Body of pancreas (tissue), 4 donors: ENCODE measurements at places on chromosomes 3 and 15. TPM values are rescaled to one million over a fixed set of nuclear protein-coding genes. Genes with fewer than 3 reads are reported as not detected.

PRSS50 gene
- total RNA-seq = 2.6 TPM

DNA sequence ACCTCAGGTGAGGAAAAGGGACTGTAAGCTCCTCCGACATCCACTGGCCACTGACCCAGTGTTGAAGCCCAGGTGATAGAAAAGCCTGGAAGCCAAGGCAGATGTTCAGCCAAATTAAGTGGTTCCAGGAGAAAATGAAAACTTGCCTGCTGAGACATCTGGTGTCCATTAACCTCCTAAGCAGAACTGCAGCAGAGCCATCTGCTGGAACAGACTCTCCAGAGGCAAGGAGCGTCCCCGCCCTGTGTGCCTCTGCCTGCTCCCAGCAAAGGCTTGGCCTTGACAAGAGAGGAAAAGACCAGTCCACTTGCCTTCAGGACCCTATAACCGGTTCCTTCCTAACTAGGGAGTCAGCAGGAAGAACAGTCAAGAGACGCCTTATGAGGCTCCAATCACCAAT is 48.2 kb downstream of the SRGAP3 start:
- H3K4me3 ChIP-seq = no peak overlapping the region
- no peak for DNase-seq
- H3K36me3 ChIP-seq = no peaks in the 10 kb centered on the region
- H3K27ac ChIP-seq = no peak overlapping the region
- H3K4me1 ChIP-seq = no peaks in the 10 kb centered on the region

DNA sequence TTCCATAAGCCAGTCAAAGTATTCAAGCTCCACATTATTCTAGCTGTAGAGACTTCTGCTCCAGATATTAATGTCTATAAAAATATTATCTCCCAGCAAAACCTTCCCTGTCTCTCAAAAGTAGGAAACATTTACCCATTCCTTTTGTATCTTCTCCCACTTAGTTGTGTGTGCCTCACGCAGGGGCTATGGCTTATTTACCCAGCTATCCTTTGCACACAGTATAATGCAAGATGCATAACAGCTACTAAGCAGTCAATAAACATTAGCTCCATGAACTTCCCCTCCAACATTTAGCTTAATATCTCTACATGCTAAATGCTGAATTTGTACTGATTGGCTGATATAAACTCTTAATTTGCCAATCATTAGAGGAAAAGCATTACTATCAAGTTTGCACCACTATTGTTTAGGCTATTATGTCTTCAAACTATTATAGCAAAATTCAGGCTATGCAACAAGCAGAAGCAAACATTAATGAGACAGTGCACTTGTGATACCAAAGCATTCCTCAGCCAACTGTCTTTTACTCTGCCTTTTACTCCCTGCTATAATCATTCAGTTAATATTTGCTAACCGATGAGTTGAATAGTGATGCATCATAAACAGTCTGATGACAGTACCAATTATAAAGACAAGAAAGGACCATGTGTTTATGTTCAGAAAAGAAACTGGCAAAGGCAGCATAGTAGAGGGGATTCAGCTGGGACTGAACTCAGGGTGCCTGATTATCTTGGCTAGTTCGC is 81.2 kb downstream of the PLCH1 start:
- H3K27ac ChIP-seq = no peak overlapping the region
- no peaks in the 10 kb centered on the region for H3K36me3 ChIP-seq
- DNase-seq = no peak
- H3K27me3 ChIP-seq = no peaks in the 10 kb centered on the region
- H3K4me3 ChIP-seq = no peak overlapping the region

ALG1L2 gene
- total RNA-seq = not detected

GRCh38 chr15:101237251-101237650 is 14.6 kb downstream of the CHSY1 start:
- DNase-seq = peak; percentile 44
- no peak overlapping the region for H3K4me3 ChIP-seq
- H3K27ac ChIP-seq = no peak overlapping the region
- H3K27me3 ChIP-seq = no peaks in the 10 kb centered on the region
- peaks cover 6% of the 10 kb centered on the region for H3K4me1 ChIP-seq

DNA sequence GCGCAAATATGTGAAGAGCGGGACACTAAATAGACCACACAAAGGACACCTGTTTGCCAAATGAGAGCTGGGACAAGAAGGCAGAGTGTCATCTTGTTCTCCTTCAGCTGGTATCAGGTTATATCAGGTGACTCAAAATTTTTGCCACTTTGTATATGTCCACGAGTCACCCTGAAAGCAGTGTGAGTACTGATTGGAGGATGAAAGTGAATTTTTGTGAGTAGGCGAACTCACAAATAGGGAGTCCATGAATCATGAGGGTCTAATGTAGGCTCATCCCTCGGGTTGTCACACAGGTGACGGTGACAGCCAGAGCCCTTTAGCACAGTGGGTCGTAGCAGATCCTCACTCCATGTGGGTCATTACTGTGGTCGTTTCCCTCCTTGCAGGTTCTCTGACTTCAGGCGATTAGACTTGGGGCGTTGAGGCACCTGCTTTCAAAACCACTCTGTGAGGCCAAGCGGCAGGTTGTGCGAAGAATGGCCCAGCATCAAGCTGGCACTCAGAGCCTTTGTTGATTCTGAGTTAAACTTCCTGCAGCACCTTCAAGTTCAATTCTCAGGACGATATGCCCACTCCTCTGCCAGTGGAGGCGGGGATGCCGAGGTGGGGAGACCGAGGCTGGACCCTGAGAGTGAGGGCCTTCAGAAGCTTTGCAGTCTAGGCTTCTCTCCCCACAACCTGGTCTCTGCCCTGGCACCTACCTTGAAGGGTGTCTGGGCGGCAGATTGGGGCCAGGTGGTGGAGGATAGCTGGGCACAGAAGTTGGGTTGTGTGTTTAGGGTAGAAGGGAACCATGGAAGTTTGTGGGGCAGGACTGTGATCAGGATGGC is 173.8 kb downstream of the SMAD6 start:
- no peak overlapping the region for H3K27ac ChIP-seq
- H3K4me3 ChIP-seq = no peak overlapping the region
- no peaks in the 10 kb centered on the region for H3K27me3 ChIP-seq
- no peaks in the 10 kb centered on the region for H3K36me3 ChIP-seq
- peaks cover 4% of the 10 kb centered on the region for H3K4me1 ChIP-seq
- DNase-seq = no peak

DNA sequence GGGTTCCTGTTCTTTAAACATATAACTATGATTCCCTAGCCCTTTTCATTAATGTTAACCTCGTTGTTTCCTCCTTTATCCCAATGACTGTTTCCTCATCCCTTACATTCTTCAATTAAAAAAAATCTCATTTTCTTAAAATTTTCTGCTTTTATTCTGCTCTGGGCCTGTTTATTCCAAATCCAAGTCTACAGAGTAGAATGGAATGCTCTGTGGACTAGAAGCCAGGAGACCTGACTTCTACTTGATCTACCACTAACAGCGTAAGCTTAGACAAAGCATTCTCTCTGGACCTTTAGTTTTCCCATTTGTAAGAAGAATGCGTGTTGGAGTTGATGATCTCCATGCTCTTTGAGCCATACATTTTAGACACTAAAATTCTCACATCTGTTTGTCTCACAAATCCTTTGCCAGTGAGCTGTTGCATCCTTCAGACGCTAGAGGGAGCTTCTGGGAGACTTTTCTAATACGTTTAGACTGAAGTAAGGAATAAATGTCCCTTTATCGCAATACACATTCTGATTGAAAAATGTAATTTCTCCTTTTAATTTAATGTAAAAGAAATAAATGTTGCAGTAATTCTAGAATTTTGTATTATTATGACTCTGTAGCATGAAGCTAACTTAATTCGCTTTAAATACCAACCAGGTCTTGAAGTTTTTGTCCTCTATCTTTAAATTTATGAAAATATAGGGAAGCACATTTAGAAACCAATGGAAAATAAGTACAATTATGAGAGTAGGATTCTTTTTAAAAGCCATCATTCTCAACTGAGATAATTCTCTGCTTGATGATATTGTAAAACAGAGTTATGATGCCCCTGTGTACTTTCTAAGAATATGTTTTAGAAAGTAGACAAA is 21.7 kb upstream of the GMNC start:
- peak; percentile 58 for DNase-seq
- no peak overlapping the region for H3K27ac ChIP-seq
- H3K27me3 ChIP-seq = no peaks in the 10 kb centered on the region
- H3K36me3 ChIP-seq = no peaks in the 10 kb centered on the region
- no peaks in the 10 kb centered on the region for H3K4me1 ChIP-seq
- no peak overlapping the region for H3K4me3 ChIP-seq

DNA sequence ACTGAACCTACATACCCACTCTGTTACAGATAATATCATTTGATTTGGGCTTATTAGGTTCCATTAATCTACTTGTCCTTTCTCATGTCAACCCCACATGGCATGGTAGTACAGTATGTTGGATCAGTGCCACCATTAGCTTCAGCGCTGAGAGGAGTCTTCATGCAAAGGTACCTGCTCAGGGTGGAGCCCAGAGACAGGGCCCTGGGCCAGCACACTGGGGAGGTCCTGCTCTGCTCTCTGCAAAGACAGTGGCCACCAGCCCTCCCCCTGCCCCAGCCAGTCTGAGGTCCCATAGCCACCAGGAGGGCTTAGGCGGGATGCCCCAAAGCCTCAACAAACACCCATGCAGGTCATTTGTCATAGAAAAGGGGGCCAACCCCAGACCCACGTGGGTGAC is 71.0 kb downstream of the ATP10A start:
- H3K4me1 ChIP-seq = no peaks in the 10 kb centered on the region
- H3K4me3 ChIP-seq = no peak overlapping the region
- no peak overlapping the region for H3K27ac ChIP-seq
- no peaks in the 10 kb centered on the region for H3K36me3 ChIP-seq

GRCh38 chr3:127578168-127578567 is 12.4 kb downstream of the TPRA1 start:
- no peaks in the 10 kb centered on the region for H3K36me3 ChIP-seq
- H3K4me1 ChIP-seq = peaks cover 5% of the 10 kb centered on the region
- no peak overlapping the region for H3K4me3 ChIP-seq
- H3K27me3 ChIP-seq = no peaks in the 10 kb centered on the region
- no peak overlapping the region for H3K27ac ChIP-seq

DNA sequence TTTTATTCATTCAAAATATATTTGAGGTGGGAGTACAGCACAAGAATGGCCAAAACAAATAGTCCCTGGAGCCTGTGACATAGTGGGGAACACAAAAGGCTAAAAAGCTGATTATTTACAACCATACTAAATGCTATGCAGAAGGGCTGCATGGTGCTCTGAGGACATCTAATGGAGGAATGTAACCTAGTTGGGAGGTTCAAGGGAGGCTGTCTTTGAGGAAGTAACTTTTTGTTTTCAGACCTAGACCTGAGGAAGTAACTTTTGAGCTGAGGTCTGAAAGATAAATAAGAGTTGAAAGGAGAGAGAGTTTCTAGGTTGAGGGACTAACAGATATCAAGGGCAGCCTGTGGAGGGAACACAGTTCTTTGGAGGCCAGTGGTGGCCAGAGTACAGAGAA is 34.8 kb upstream of the RASA2 start:
- H3K4me1 ChIP-seq = peaks cover 10% of the 10 kb centered on the region
- H3K36me3 ChIP-seq = no peaks in the 10 kb centered on the region
- no peaks in the 10 kb centered on the region for H3K27me3 ChIP-seq

DNA sequence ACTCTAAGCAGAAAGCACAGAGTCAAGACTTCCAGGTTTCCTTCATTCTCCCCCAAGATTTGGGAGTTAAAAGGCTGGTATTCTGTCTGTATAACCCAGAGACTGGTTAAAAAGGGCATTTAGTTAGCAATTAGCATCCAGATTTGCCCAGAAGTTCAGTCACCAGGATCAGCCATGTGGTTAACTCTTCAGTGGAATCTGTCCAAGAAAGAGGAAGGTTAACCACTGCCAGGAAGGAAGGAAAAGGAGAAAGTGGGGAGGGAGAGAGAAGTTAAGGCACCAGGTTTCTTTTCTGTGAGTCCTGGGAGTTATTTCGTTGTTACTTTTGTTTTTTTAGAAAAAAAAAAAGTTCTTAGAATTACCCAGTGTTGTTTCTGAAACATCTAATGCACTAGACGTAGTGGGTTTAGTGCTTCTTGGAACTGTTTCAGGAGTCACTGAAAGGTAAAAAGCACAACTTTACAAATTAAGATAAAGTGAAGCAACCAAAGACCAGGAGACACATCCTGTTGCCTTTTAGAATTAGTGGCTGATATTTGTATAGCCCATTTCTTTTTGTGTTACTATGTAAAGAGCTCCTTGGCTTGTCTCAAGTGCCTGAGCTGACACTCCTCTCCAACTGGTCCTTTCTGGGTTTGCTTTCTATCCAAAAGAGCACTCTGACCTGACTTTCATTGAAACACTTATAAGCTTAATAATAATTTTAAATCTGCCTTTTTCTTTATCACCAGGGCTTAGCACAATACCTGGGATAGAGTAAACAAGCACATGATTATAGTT is 128.6 kb downstream of the ABI3BP start:
- H3K4me3 ChIP-seq = no peak overlapping the region
- H3K4me1 ChIP-seq = no peaks in the 10 kb centered on the region
- H3K27me3 ChIP-seq = no peaks in the 10 kb centered on the region
- no peaks in the 10 kb centered on the region for H3K36me3 ChIP-seq

DNA sequence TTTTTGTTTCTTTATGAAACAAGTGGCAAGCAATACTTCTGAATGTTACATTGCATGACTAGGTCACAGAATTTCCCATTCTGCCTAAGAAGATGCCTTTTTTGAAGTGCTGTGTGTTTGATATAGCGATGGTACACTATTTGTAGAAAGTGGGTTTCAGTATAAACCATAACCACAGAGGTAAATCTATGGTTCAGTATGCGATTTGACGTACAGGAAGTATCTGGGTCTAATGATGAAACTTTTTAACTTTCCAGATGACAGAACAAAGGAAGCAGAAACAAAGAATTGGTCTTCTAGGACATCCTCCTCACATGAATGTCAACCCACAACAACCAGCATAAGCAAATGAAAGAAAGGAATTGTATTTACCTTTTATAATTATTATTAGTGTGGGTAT is 133.4 kb upstream of the BHLHE40 start:
- no peaks in the 10 kb centered on the region for H3K27me3 ChIP-seq
- no peak overlapping the region for H3K4me3 ChIP-seq
- DNase-seq = no peak
- no peak overlapping the region for H3K27ac ChIP-seq
- H3K36me3 ChIP-seq = no peaks in the 10 kb centered on the region
- H3K4me1 ChIP-seq = peaks cover 10% of the 10 kb centered on the region

DNA sequence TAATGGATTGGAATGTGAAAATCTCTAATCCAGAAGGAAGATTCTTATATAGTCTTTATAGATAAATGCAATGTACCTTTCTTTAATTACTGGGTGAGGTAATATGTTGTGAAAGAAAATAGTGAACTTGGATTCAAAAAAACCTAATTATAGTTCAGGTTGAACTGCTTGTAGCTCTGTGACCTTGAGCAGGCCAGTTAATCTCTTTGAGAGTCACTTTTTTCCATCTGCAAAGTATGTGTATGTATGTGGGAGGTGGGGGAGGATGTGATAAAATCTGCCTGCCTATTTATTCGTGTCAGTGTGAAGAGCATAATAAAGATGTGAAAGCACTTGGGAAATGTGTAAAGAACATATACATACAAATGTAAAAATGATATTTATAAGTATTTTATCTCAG is 34.4 kb downstream of the GLCE start:
- no peak overlapping the region for H3K4me3 ChIP-seq
- H3K36me3 ChIP-seq = no peaks in the 10 kb centered on the region
- peak overlapping the region; percentile 42 for H3K27ac ChIP-seq
- no peak for DNase-seq

- no peaks in the 10 kb centered on the region for H3K36me3 ChIP-seq
- H3K27me3 ChIP-seq = no peaks in the 10 kb centered on the region
- no peaks in the 10 kb centered on the region for H3K4me1 ChIP-seq
- no peak overlapping the region for H3K27ac ChIP-seq
- no peak overlapping the region for H3K4me3 ChIP-seq
Observed at GRCh38 chr3:125431912-125432790, 57.0 kb upstream of the ZNF148 start.
